Stimulated activated CD4-positive, alpha-beta T cell treated with anti-CD3 and anti-CD28 coated beads, Interleukin-1b, Interleukin-23, amount 100 ng/mL, for 24 hours (primary cell): ENCODE measurements at places on chromosomes 7 and 10.
A peak's percentile ranks its signal among the peaks of the same experiment; 100 is the strongest.

GRCh38 chr7:84110400-84110799 lies 84.2 kb downstream of the SEMA3A start:
- DNase-seq, result no peak

DNA sequence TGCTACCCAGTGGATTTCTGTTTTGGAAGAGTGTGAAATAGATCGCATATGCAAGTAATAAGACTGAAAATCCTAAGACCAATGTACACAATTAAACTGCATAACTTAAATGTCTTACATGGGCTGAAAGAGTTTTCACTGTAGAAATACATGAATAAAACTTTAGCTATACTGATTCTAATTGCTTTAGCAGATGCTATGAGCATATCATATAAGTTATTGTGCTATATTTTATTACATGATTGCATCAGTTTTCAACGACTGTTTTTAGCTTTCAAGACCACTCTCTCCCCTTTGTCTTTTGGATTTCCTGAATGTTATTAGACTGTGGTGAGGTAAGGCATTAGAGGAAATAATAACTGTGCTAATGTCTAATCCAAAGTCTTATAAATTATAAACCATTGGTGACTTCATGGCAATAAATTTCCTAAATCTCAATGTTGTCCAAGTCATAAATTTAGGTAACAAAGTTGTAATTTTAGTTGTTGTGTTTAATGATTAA lies 124.5 kb downstream of the SEMA3A start:
- no peak for DNase-seq

DNA sequence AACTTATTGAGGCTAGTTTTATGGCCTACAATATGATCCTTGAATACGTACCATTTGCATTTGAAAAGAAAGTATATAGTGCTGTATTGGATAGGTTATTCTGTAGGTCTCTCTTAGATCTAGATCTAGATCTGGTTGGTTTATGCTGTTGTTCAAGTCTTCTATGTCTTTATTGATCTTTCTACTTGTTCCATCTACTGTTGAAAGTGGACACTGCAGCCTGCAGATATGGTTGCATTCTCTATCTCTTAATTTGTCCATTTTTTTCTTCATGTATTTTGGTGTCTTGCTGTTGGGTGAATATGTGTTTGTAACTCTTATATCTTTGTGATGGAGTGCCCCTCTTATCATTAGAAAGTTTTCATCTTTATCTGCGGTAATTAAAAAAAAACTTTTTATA lies 139.4 kb upstream of the PCDH15 start:
- DNase-seq, result no peak

DNA sequence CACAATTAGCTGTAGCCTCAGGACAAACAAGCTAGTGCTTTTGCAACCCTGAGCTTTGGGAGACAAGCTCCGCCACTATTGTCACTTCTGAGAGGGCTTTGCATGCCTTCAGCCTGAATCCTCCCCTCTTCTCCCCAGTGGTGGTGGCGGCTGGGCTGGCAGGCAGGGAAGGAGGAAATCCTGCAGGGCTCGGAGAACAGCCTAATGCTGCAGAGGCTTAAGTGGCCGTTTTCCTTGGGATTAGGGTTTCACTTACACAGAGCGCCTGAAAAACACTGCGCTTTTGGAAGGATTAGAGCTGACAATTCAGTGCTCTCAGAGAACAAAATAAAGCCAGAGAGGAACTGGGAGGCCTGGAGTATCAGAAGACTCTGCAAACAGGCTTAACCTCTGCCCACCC lies 71.3 kb downstream of the PAX2 start:
- no peak for DNase-seq

DNA sequence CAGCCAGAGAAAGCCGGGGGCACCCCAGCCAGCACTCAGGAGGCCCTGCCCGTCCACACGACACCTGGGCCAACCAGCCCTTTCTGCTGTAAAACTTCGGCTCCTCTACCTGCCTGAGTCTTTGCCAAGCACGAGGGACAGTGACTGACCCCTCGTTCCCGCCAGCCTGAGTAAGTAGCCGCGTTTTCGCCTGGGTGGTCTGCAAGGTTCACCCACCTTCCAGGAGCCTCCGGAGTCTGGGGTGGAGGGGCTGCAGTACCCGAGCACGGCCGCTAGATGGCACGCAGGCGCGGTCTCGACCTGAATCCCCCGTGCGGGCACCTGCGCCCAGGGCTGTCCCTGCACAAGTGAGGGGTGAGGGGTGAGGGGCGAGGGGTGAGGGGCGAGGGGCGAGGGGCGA lies 192.7 kb downstream of the PTPRN2 start:
- peak; percentile 19 for DNase-seq

DNA sequence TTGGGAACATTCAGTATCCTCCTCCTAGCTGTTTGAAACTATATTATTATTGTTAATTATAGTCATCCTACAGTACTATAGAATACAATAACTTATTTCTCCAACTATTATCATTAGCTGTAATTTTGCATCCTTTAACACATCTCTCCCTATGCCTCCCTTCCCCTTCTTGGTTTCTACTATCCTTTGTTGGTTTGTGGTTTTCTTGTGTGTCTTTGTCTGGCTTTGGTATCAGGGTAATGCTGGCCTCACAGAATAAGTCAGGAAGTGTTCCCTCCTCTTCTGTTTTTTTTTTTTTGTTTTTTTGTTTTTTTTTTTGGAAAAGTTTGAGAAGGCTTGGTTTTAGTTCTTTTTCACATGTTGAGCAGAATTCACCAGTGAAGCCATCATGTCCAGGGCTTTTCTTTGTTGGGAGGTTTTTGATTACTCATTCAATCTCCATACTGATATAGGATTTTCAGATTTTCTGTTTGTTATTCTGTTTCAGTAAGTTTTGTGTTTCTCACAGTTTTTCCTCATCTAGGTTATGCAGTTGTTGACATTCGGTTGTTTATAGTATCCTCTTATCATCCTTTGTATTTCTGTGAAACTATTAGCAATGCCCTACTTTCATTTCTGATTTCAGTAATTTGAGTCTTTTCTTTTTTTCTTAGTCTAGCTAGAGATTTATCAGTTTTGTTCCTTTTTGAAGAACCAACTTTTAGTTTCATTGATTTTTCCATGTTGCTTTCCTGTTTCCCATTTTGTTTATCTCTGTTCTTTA lies 21.6 kb downstream of the C1GALT1 start:
- DNase-seq, result no peak
